HS-27A (cell line): ENCODE measurements at places on chromosomes 2 and 18.

GRCh38 chr2:458425-458815 is 170.5 kb upstream of the ALKAL2 start:
- DNase-seq: no peak

GRCh38 chr2:203586206-203586605 is 51.1 kb upstream of the RAPH1 start:
- no peak for DNase-seq

- no peak for DNase-seq
Observed at GRCh38 chr2:133331436-133331835, 236.8 kb downstream of the NCKAP5 start.

DNA sequence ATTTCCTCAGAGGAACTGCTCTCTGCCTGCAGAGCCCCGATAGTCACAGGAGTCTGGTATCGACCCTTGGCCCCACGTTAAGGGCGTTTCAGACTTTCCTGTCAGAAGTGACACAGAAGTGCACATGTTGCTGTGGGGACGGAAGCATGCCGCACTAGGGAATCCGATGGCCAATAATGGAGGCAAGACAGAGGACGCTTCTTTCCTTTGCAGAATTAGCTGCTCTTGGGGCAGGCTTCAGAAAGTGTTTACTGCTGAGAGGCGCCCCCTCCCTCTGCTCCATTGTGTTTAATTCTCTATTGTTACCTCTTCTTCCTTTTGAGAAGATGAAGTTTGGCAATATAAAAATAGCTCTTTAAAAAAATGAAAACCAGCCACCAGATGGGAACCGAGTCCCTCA is 118.6 kb upstream of the EML6 start:
- DNase-seq: no peak

GRCh38 chr2:110745048-110745447 is 12.7 kb downstream of the ACOXL start:
- DNase-seq: no peak
